ENCODE measurements at places on chromosomes 6 and 20.

- DNase-seq = no peak
Measured at GRCh38 chr6:144667532-144668503, 382.7 kb downstream of the UTRN start.

DNA sequence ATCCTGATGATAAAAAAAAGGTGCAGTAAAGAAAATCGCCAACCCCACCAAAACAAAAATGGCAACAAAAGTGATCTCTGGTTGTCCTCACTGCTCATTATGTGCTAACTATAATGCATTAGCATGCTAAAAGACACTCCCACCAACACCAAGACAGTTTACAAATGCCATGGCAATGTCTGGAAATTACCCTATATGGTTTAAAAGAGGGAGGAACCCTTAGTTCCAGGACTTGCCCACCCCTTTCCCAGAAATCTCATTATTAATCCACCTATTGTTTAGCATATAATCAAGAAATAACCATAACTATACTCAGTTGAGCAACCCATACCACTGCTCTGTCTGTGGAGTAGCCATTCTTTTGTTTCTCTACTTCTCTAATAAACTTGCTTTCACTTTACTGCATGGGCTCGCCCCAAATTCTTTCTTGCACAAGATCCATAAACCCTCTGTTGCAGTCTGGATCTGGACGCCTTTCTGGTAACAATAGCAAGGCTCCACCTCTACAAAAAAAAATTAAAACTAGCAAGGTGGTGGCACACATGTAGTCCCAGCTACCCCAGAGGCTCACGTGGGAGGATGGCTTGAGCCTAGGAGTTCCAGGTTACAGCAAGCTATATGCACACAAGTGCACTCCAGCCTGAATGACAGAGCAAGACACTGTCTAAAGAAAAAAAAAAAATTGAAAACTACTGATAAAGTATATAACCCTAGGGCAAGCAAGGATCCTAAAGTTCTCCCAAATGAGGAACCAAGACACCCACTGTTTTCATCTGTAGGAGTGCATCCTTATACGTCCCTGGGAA, 278.8 kb upstream of the JARID2 start:
- DNase-seq = no peak

DNA sequence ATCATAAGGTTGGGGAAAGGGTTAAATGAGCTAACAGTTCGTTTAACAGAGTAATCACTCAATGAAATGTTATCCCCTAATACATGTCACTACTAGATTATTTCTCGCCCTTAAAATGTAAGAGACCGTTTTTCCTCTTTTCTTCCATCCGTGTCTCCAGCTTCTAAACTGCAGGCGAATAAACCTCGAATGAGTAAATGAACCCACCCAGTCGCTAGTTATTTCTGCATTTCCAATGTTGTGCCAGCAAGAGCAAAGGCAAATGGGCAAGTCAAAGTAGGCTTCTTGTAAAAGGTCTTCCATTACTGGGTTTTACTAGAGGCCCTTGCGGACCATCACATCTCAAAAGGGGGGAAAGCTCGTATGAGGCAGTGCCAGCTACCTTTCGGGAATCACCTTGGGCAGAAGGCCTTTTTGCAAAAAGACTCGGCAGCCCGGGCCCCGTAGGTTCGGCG, 400 bp upstream of the SMAP1 start:
- DNase-seq = no peak

GRCh38 chr20:21801193-21801592, 95.7 kb downstream of the PAX1 start:
- no peak for DNase-seq

- no peak for DNase-seq
Measured at GRCh38 chr6:144922120-144922722, 637.1 kb downstream of the UTRN start.

DNA sequence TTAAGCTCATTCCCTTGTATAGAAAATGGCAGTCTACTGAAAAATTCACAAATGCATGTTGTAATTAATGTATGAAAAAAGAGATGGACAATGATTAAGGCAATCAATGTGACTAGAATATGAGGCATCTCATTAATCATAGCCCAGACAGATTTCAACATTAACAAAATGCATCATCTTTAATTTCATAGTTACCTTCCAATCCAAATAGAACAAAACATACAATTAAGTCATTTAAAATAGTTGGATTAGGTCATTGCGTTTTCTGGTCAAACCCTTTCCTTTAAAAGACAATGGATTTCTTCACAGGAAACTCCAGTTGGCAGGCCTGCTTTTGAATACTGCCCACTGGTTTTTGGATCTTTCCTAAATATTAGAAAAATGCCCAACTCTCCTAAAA, 203.9 kb downstream of the HAO1 start:
- no peak for DNase-seq

DNA sequence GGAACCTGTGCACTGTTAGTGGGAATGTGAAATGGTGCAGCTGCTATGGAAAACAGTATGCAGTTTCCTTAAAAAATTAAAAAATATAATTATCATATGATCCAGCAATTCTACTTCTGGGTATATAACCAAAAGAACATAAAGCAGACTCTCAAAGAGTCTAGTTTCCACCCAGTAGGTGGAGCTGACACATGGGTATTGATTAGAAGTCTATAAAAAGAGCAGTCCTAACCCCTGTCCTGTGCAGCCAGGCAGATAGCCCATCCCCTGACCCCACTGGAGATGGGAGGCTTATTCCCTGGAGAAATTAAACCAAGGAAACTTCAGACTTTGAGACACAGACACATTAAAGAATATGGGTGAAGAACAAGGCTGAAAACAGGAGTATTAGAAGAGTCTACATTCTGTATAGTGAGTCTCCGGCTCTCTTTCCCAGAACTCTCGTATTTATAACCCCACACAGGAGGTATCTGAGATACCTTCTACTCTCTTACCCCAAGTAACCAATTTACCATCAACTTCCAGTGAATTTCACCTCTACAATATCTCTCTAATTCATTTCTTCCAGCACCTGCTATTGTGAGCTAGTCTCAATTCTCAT, 92.3 kb downstream of the SEL1L2 start:
- DNase-seq = no peak

GRCh38 chr20:34215711-34216381, 25.4 kb upstream of the ASIP start:
- DNase-seq = peak; percentile 53

GRCh38 chr6:17226786-17227233, 54.4 kb upstream of the RBM24 start:
- no peak for DNase-seq

- no peak for DNase-seq
Measured at GRCh38 chr20:1813101-1813529, 82.1 kb upstream of the SIRPA start.

DNA sequence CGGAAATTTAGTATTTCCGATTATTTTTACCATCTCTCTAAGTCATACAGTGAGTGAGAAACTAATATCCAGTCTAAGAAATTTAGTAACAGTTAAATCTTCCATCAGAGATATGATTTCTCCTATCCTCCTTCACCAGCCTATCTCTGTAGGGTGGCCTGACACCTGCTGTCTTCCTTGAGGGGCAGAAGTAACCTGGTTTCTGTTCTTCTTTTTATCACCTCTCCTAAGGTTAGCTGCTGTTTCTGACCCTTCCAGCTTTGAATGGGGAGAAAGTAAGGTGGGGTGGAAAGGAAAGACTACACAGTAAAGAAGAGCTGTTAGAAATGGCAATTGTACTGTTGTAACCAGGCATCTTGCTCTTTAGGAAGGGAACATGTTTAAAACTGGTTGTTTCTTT, 447.7 kb downstream of the PHF3 start:
- no peak for DNase-seq

DNA sequence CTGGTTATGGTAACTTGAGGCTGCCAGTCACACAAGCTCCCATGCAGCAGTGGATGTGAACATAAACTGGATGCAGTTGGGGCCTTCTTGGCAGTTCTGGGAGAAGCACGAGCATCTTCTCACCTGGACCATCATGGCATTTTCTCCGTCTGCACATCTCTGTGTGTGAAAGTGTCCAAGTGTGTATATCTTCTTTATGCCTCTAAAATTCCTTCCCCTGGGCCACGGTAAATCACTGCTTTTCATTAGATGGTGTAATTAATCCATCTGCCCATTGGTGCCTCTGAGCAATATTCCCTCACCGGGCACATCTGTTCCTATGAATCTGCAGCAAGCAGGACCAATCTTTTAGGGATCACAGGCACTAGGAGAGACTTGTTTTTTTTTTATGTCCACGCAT, 138.0 kb downstream of the MAP3K7 start:
- no peak for DNase-seq

GRCh38 chr6:159595173-159595572, 97.9 kb downstream of the SOD2 start:
- DNase-seq = no peak

GRCh38 chr20:14553774-14554534, 216.5 kb upstream of the FLRT3 start:
- no peak for DNase-seq

DNA sequence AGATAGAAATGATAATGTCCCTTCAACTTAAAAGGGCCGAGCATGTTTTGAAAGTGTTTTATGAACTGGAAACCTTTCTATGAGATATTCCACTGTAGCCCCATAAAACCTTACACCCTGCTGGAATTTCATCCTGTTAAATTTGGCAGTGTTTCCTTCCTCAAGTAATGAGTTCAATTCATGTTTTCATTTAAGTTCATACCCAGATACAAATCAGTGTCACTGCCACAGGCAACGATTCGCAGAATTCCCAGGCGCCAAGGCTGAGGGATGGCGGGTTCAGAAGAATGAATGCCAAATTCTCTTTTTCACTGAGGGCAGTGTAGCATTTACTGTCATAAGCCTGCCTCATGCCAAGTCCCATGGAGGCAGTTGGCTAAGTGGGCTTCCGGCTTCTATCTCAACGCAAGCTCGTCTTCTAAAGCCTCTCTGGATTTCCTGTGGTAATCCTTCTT, 511.8 kb upstream of the ID4 start:
- no peak for DNase-seq

DNA sequence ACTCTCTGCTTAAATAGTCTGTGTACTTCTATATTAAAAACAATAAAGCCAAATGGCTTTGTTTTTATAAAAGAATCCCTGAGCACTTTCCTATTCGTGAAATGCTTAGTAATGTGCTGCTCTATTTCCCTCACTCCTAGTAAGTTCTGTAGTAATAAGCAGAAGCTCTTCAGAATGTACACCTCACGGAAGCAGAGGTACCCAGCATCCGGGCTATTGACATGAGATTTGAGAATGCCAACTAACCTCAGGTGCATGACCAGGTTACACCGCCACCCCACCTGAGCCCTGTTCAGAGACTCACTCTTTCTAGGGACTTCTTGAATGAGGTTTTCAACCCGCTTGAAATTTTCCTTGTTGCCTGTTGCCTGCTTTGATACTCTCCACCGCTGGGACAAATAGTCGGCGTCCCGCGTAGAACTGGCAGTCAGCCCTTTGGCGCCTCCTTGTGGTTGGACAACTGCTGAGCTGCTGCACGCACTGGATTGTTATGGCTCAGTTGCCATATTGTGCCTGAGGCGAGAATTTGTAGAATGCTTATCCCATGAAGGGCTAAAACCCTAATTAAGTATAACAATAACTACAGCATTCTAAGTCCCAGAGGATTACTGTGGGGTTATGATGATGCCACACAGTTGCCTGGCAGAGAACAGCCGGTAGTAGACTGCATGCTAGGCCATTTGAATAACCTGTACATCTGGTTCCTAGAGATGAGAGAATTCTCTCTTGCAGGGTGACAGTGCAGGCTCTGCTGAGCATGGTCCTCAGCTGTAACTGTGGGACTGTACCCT, 95.4 kb downstream of the KHDC1L start:
- peak; percentile 77 for DNase-seq

DNA sequence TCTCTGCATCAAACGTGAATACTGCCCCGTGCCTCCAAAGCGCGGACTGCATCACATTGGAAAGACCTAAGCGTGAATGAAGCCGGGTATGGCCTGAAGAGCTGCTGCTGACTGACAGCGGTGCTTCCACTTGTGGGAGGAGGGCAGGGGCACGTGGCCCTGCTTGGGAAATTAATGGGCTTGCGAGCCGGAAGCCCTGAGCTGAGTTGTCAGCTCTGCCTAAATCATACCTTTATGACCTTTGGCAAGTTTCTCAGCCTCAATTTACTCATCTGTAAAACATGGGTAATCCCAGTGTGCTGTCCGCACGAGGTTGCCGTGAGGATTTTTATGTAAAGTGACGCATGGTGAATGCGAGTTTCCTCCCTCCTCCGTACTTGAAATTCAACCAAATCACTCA, 67.0 kb upstream of the FOXQ1 start:
- DNase-seq = no peak

DNA sequence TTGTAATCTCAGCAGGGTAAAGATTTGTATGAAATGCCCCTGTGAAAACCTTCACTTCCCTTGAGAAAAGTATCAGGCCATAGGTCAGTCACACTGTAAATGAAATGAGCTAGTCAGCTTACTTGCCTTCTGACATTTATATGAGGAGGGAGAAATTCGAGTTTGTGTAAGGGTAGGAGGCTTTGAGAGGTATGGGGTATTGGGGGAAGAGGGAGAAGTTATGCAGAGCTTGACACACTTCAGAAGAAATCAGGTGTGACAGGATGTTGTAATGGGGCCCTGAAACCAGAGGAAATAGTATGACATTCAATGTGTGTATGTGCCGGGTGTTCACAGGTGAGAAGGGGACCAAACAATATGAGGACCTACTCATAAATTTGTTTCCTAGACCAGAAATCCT, 64.2 kb upstream of the CCN6 start:
- no peak for DNase-seq

GRCh38 chr6:140729521-140729920, 1355.1 kb upstream of the CITED2 start:
- DNase-seq = no peak

DNA sequence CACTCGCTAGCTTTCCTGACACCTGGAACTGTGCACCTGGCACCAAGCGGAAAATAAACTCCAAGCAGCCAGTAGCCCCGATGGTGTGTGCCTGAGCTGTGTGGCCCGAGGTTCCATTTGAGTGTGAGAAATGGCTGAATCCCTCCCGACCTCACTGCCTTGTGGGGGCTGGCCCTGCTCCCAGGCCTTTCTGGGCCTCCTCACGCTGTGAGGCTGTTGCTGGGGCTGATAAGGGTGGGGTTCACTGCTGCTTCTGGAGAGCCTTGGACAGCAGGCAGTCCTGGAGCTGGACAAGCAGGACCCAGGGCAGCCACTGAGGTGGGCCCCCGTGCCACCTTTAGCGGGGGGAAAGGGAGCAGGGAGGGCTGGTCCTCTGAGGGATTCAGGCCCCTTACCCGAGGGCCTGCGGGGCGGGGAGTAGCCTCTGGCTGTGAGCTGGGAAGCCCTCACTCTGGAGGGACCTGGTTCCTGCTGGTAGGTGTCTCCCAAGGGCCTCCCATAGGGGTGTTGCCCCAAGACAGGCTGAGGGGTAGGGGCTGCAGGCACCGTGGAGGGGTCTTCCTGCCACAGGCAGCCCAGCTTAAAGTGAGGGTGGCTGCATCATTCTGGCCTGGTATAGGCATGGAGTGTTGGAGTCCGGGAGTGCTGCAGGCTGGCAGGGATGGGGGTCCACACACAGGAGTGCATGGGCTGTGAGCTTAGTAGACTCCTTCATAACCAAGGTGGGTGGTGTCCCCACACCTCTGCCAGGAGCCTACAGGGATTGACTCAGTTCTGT, 1.7 kb downstream of the PPDPF start:
- DNase-seq = no peak

- DNase-seq = no peak
Measured at GRCh38 chr20:57082357-57082945, 184.0 kb downstream of the BMP7 start.

All from activated T-cell treated with anti-CD3 and anti-CD28 coated beads, Interleukin-2, amount 50 U/mL, for 1 hour (primary cell).